ENCODE measurements at places on chromosomes 4 and X.
A peak's percentile ranks its signal among the peaks of the same experiment; 100 is the strongest.

DNA sequence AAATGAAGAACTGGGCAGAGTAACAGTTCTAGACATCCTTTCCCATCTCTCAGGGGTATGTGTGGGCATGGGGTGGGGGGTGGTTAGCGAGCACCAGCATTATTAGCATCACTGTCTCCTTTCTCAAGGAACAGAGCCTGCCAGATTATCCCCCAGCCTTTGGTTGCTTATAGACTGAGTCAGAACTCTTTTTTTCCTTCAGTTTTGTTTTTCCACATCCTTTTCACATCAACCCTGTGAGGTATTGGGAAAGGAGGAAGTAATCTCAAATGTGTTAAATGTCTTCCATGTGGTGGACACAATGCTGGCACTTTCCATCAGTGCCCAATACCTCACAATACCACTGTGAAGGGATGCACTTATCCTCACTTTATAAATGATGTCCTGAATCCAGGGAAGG lies 3.1 kb upstream of the FGF16 start:
- no peak for DNase-seq

DNA sequence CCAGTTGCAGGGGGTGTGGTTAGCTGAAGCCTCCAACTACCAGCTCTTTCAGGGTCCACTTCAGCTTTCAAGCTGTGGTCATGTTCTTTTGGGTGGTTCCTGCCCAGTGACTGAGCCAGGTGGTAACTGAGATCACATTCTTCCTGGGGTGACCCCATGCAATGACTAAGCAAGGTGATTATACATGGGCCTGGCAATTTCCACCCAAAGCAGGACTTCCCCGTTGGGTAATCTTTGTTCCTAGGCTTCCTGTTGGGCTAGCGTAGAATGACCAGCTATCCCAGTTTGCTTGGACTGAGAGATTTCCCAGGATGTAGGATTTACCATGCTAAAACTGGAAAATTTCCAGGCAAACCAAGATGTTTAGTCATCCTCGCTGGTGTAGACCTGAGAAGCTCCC lies 18.4 kb upstream of the MAGEB17 start:
- DNase-seq = no peak

DNA sequence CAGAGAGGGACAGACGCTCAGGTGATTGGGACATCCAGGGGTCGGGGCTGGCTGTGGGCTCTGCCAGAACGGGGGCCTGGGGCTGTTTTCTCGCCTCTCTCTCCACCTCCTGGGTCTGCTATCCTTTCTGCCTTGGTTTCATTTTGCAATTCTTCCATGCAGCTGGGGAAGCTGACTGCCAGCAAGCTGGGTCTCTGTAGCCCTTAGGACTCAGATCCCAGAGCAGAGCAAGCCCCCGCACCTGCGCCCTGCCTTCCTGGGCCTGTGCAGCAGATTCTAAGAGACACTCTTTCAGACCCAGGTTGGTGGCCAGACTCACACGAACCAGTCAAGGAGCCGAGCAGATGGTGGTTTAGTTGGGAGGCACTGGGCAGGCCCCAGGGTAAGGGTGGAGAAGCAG lies 59.1 kb upstream of the GRPEL1 start:
- DNase-seq = no peak

GRCh38 chr4:9924750-9925149 lies 96.5 kb downstream of the SLC2A9 start:
- DNase-seq = peak; percentile 47

- DNase-seq = no peak
These were observed 446.8 kb downstream of the ANKRD50 start for GRCh38 chr4:124265701-124266100.

DNA sequence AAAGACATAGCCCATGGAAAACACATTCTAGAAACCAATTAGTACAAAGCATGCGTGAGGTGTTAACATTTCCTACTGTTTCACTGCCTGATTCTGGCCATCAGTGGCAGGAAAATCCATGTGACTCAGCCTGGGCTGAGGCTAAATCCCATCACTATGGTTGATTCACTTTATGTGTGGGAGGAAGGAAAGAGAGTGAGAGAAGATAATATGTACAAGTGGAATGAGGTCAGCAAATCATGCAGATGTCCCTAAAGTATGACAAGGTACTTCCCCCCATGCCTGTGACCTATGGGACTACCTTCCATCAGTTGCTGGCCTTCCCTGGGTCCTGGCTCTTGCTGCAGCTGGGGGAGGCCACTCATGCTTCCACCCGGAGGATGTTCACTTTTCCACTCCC lies 64.2 kb upstream of the MAP3K15 start:
- DNase-seq = no peak

- DNase-seq = peak; percentile 7
These were observed 187.3 kb upstream of the CXCL13 start for GRCh38 chr4:77418333-77418732.

DNA sequence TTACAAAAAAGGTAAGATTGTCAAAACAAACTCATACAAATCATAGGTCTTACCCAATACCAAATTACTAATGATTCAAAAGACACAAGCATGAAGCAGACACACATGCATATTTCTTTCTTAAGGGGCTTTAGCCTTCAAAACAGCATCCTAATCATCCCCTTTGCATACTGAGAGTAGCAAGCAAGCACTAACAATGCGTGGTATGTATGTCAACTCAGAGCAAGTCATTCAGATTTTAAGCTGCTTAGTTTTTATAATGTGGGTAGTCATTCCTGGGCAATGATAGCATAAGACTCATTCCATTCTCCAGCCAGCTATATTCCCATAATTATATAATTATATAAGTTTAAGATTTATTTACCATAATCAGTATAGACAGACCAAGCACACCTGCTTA lies 219.6 kb downstream of the DKK2 start:
- no peak for DNase-seq

GRCh38 chr4:88953400-88953799 lies 103.6 kb downstream of the FAM13A start:
- no peak for DNase-seq

DNA sequence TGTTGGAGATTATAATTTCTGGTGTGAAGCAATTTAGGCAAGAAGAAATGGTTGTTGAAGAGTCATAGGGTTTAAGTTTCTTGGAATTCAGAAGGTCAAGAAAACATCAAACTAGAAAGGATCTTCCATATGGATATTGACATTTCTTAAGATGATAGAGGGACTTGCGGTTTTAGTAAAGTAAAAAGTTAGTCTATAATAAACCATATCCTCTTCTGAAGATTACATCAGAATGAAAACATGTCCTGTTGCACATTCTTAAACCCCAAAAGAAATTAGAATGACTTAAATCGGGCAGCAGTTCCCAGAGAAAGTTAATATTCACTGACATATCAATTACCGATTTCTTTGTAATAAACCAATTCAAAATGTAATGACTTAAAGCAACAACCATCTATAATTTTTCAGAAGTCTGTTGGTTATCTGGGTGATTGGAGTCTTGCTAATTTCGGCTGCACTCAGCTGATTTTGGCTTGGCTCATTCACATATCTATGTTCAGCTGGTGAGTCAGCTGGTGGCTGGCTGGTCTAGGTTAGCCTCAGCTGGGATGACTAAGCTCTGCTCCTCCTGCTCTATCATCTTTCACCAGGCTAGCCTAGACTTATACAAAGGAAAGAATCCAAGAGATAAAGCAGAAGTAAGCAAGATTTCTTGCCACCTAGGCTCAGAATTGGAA lies 24.4 kb upstream of the DYNLT3 start:
- DNase-seq = no peak

GRCh38 chr4:109978704-109979454 lies 66.2 kb downstream of the EGF start:
- no peak for DNase-seq

- no peak for DNase-seq
These were observed 677 bp downstream of the PTPN13 start for GRCh38 chr4:86594559-86595425.

DNA sequence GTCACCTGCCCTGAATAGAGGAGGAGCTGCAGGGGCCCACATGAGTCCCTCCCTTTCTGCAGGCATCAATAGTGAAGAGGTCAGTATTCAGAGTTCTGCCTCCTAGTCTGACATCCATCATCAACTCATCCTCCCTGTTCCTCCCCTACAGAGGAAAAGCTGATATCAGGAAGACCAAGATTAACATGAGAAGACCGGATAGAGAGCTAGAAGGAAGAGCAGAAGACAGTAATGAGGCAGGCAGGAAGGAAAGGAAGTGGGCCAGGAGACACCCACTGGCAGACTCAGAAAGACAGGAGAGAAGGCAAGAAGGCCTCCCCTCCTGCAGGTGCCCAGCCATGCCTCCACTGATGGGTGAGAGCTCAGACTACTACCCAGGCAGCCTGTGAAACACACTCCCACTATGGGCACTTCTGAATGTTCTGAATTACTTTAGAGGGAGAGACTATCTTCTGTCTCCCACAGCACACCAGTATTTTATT lies 74.6 kb downstream of the CC2D2A start:
- DNase-seq = no peak

- DNase-seq = no peak
These were observed 36.8 kb upstream of the OCIAD2 start for GRCh38 chr4:48943387-48943786.

GRCh38 chr4:74018771-74019170 lies 19.7 kb downstream of the CXCL3 start:
- DNase-seq = no peak

DNA sequence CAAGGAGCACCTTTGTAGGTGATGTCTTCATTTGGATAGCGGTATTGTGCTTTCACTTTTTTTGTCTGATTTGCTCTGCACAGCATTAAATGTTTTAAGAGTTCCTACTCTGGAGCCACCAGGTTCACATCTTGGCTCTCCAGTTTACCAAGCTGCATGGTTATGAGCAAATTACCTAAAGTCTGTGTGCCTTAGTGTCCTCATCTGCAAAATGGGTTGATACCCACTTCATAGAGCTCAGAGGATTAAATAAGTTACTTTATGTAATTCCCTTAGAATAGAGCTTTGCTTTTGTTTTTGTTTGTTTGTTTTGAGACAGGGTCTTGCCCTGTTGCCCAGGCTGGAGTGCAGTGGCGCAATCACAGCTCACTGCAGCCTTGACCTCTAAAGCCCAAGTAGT lies 58.2 kb downstream of the UBE2K start:
- DNase-seq = no peak

GRCh38 chr4:144374065-144374464 lies 233.5 kb upstream of the GYPA start:
- DNase-seq = no peak

GRCh38 chr4:188728359-188728758 lies 589.1 kb downstream of the TRIML1 start:
- no peak for DNase-seq

GRCh38 chr4:106353786-106354185 lies 14.8 kb downstream of the GIMD1 start:
- DNase-seq = no peak

DNA sequence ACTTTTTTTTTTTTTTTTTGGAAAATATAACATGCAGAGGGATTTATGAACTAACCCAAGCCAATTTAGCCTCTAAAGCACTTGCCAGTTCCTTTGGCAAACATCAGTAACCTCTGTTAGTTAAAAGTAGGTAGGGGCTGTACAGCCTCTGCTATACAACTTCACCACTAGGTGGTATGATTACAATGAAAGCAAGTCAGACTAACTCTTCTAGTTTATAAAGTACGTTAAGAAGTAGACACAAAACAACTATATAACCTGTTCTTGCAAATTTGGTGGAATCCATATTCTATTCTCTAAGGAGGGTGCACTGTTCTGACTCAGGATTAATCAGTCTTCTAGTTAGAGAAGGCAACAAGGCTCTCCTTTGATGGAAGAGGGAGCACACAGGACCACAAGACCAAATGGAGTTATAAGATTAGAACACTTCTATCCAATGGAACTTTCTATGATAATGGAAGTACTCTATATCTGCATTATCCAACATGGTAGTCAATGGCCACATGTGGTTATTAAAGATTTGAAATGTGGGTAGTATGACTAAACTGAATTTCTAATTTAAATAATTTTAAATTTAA lies 12.8 kb downstream of the AIMP1 start:
- peak; percentile 21 for DNase-seq

- no peak for DNase-seq
These were observed 387.5 kb upstream of the GRID2 start for GRCh38 chr4:91916219-91916618.

DNA sequence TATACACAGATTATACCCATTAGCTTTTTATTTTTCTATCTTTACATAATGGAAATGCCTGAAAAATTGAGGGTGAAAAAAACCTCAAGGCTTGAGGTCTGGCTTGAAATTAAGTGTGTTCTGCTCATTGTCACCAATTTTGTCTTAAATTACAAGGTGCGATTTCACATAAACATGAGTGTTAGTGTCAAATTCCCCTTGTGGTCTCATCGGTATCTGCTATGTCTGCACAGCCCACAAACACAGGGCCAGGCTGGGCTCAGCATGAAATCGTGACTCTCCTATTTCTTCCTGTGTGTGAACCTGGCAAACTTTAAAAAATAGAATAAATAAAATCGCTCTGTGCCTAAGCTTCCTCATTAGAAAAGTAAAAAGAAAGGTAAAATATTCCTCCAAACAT lies 109.1 kb downstream of the CRLF2 start:
- DNase-seq = no peak

DNA sequence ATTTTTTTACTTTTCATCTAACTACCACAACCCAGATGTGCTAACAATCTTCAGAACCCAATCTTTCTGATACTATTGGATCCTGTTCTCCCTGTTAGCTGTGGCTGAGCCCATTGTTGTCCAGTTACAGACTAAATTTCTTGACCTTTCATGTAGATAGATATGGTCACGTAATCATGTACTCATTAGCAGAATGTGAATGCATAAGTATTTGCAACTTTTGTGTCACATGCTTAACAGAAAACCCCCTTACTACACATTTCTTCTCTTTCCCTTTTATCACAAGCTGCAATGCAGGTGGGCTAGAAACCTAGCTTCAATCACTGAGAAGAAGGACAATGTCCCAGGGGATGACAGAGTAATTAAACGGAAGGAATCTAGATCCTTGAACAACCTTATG lies 13.1 kb upstream of the FAM13A start:
- no peak for DNase-seq

DNA sequence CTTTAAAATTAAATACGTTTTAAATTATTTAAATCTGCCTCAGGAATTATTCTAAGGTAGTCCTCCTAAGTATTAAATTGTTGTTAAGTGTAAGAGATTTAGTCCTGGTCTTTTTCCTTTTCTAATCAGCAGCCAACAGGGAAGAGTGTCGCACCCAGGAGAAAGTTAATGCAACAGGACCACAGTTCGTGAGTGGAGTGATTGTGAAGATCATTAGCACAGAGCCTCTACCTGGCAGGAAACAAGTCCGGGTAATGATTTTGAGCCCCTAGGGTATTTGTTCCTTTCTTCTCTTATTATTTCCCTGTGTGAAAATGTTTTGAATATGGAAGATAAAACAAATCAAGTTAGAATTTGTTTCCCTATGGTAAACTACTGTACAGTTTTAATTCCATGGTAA lies 13.4 kb downstream of the LARP7 start:
- DNase-seq = no peak

GRCh38 chr4:123298801-123299200 lies 97.8 kb upstream of the SPRY1 start:
- DNase-seq = no peak

DNA sequence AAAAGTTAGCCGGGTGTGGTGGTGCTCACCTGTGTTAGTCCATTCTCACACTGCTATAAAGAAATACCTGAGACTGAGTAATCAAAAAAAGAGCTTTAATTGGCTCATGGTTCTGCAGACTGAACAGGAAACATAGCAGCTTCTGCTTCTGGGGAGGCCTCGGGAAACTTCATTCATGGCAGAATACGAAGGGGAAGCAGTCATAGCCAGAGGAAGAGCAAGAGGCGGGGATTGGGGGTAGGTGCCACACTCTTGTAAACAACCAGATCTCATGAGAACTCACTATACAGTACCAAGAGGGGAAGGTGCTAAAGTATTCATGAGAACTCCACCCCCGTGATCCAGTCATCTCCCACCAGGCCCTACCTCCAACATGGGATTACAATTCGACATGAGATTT lies 64.1 kb downstream of the BEND4 start:
- no peak for DNase-seq

Measured in NCI-H1092 treated with DMSO at 0.1 percent for 48 hours (cell line).